Fibroblast of skin of right biceps (primary cell): ENCODE measurements at places on chromosomes 12 and 14.
A peak's percentile ranks its signal among the peaks of the same experiment; 100 is the strongest.

DNA sequence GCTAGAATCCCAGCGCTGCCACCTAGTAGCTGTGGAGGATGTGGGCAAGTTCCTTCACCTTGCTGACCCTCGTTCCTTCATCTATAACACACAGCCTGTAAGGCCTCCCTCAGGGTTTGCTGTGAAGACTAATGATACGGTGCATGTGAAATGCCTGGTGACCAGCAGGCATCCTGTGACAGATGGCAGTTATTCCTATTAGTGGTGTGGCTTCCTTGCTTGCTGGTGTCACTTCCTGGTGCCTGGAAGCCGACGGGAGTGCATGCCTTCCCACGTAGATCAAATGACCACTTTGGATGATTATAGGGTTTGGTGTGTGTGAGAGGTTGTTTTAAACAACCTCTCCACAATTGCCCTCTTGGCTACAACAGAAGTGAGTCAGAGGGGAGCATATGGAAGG, 894.9 kb downstream of the VRK1 start:
- DNase-seq = no peak

DNA sequence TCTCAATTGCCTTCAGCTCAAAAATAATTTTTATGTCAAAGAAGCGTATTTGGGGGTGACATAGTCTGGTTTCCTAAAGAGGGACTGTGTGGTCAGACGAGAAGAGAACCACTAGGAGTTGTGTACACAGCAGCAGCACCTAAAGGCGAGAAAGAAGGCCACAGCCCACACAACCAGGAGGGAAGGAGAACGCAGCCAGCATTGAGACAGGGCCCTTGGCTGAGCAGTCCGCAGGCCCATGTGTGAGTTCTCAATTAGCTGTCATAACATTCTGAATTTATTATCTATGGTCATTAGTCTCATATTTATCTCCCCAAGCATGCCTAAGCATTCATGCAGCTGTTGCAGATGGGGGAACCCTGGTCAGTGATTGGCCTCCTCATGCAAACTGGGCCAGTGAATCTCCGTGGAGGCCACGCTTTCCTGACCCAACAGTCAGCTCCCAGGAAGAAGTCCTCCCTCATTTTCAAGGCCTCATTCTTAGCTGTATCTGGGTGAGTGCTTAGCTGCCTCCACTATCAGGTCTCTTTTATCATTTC, 81.2 kb upstream of the ATF7IP start:
- DNase-seq = no peak

GRCh38 chr12:106281804-106282203, 20.7 kb upstream of the TCP11L2 start:
- no peak for DNase-seq

- DNase-seq = no peak
Observed at GRCh38 chr14:100033347-100034075, 31.7 kb upstream of the EVL start.

DNA sequence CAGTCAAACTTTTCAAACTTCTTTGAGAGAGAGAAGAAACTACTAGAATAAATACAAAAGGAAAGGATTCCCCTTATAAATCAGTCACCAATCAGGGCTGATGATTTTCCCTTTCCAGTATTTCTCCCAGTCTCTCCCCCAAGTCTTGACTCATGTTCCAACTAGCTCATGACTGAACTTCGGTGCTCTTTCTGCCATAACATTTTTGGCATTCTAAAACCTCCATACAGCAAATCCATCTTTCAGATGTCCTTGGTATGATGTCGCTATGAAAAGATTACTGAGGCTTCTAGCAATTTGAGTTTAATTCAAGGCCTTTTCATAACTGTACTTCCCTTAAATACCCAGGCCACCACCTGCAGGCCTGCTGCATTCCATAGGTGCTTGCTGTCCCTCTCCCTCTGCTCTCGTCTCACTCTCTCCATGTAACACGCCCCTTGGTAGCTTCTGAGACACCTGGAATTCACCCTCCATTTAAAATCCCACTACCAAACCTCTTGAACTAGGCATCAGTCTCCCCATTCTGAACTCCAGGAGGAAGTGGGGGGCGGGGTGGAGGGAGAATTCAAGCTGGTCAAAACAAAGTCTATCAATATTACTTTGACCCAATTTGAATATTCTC, 2.4 kb downstream of the PRKD1 start:
- peak; percentile 91 for DNase-seq

DNA sequence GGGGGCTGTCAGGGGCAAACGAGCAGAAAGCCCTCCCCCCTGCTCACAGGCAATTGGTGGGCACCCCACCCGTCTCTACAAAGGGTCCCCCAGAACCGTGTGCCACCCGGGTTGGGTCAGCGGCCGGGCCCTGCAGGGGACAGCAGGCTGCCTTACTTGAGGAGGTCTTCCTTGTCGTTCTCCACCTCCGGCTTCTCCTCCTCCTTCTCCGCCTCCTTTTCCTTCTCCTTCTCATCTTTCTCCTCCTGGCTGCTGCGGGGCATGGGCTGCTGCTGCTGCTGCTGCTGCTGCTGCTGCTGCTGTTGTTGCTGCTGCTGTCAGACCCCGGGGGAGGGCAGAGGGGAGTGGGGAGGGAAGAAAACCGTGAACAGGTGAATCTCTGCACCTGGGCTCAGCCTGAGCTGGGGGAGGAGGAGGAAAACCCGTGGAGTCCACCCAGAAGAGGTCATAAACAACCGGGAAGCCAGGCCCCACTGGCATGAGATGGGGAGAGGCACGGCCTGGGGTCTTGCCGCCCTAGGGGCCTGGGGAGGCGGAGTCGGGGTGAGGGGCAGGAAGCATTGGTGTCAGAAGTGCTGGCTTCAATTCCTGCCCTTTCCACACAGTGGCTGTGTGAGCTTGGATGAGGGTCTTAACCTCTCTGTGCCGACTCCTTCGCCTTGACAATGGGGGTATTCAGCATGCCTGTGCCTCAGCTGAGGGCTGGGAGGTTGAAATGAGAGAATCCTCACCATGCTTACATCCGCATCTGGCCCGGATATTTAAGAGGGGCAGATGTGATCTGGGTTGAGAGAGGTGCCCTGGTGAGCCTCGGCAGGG, 107.6 kb downstream of the RFLNA start:
- no peak for DNase-seq

- DNase-seq = no peak
Observed at GRCh38 chr12:39840422-39840821, 220.8 kb upstream of the ABCD2 start.

GRCh38 chr12:59808317-59808910, 212.6 kb downstream of the SLC16A7 start:
- DNase-seq = peak; percentile 44

DNA sequence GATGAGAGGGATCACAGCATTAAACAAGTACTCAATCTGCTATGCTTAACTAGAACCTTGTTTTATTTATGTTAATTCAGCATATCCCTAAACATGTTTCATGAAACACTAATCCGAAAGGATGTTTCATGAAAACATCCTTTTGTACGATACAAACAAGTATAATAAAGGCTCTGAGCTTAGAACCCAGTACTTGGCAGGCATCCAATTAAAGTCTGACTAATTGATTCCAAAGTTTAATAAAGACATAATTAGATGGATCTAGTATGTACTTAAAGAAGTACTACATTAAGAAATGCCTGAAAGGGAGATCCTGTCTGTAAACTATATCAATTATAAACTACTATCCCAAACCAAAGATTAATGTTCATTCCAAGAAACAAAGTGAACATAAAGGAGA, 51.8 kb downstream of the SCAF11 start:
- DNase-seq = no peak

DNA sequence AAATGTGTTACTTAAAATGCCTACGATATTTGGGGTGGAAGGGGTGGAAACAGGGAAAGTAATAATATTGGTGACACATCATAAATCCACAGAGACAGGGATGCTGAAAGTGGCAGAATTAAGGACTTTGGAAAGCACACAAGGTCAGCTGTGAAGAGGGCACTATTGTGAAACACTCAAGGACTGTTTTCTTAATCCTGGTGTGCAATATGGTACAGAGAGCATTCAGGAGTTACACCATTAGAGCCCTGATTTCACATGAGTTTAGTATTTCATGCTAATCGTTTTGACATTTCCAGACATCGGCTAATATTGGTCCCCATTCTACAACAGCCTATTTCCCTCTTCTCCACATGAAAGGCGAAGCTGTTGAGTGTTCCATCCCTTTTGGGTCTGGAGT, 219.2 kb downstream of the MSRB3 start:
- no peak for DNase-seq

GRCh38 chr12:68375756-68376695, 43.9 kb upstream of the MDM1 start:
- peak; percentile 41 for DNase-seq

DNA sequence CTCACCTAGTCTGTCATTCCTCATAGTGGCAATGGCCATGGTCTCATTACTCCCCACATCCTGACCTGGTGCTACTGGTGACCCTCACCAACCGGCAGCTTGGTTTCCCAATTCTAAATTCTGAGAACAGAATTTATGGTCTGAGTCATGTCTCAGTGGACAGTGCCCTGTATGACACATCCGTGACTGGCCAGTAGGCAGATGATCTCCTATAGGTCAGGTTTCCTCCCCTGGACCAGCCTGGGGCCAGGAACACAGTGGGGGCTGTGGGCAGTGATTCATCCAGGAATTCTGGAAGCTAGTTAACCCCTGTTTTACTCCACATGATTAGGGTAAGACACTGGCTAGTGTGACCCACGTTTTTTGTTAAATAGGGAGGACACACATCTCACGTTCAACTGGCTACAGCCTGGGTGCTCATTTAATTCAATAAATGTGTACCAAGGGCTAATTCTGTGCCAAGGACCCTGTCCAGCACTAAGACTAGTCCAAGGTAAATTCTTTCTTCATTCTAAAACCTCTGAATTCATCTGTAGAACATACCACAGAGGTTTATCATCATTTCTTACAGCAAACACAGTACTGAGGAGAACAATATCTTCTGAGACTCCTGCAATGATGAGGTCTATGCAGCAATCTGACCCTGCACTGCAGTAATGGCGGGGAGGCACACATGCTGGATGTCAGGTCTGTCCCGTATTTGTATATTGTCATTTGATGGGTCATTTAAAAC, 249.6 kb upstream of the TBX3 start:
- peak; percentile 85 for DNase-seq

DNA sequence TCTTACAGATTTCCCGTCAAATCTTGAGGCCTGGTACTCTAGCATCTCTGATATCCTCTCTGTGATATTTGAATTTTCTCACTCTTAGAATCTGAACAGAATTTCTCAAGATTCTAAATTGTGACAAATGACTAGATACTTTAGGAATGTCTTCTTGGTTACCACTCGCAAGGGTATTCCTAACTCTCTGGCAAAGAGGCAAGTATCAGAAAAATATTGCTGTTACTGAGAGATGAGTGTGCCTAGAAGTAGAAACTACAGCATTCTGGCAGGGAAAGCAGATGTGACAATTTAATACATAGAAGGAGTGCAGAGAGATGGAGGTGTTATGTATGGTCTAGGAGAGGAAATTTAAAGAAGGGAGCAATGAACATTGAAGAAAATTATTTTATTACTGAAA, 467.8 kb downstream of the LRIG3 start:
- peak; percentile 56 for DNase-seq

GRCh38 chr12:116695464-116695725, 42.5 kb downstream of the SPRING1 start:
- DNase-seq = no peak

- peak; percentile 56 for DNase-seq
Observed at GRCh38 chr12:54394281-54394719, 9.8 kb upstream of the ZNF385A start.

GRCh38 chr12:2460051-2460670, 334.6 kb upstream of the FKBP4 start:
- DNase-seq = peak; percentile 12

DNA sequence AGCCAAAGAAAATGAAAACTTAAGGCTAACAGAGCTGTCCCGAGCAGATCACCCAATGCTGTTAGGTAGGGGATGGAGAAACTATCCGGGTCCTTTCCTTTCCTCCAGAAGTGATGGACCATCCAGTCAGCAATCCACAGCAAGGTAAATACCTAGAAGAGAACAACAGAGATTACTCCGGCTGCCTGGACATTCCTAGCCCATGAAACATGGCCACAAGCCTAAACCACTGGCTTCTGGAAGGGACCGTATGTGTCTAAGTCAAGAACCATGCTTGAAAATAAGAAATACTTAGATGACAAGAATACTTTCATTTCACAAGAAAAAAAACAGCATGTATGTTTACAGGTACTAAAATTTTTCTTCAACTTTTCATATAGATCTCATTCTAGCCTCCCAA, 152.9 kb downstream of the SLC41A2 start:
- DNase-seq = peak; percentile 83

DNA sequence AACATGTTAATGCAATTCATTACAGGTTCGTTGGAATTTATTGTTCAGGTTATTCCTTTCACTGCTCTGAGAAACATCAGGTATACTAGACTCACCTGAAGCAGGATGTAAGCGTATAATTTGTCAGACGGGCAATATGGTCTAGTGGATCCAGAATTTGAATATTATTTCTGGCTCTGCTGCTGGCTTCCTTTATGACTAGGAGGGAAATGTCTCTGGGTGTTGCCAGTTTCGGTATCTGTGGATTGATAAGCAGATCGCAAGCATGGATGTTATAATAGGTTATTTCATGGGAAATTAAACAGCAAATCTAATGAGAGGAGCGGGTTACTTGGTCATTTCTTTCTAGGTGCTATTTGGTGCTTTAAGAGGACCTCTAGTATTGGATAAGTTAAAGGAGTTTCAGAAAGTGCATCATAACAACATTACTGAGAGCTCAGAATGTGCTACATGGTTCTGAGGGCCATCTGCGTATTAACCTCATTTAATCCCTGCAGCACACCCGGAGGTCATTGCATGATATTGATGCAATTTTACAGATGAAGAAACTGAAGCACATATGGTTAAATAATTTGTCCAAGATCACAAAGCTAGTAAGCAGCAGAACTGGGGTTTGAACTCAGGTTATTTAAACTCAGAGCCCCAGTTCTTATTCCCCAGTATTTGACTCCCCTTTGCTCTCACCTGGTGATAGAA, 47.3 kb upstream of the BCAT1 start:
- no peak for DNase-seq

GRCh38 chr12:6829536-6830220, 1.5 kb downstream of the P3H3 start:
- DNase-seq = peak; percentile 57

DNA sequence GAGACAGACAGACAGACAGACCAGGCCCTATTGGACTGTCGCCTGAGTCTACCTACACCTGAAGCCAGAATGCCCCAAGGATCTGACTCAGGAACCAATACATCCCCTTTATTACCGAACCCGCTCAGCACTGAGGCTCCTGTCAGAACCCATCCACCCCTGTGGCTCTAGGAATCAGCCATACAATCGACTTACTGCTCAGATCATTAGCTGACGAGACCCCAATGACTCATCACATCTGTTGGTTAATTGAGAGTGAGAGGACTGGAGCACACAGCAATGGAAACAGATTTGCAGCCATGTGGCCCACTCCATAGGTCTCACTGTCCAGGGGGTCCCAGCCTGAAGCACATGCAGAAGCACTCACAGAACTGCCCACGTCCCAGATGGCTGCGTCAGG, 15.2 kb downstream of the ITPK1 start:
- DNase-seq = peak; percentile 39

DNA sequence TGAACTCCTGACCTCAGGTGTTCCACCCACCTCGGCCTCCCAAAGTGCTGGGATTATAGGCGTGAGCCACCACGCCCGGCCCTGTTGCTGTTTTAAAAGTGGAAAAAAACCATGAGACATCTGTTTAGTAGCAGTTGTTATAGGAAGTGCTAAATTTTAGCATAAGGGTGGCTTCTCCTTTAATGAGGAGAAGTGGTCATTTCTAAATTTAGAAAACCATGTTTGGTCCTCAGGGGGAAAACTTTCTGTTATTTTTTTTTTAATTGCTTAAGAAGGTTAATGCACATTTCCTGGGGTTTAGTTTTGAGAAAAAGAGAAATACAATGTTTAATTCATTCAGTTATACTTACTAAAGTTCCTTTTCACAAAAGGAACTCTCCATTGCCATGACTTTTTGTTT, 102.1 kb downstream of the MYRFL start:
- no peak for DNase-seq
